ENCODE measurements at places on chromosomes 7 and 10.

- no peak for DNase-seq
Measured at GRCh38 chr10:52172581-52172980, 141.5 kb upstream of the DKK1 start.

DNA sequence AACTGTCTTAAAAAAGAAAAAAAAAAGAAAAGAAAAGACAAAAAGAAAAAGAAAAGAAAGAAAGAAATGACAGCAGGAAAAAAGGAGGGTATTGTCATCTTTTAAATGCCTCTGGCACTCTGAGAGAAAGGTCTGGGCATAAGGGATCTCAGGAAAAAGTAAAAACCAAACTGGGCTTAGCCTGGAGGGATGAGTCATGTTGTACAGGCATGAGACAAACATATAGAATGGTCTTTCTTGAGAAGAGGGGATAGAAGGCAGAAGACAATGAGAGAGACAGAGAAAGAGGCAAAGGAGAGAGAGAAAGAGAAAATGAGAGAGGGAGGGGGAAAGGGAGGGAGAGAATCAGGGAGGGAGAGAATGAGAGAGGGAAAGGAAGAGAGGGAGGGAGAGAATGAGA is 32.3 kb upstream of the KCNMA1 start:
- no peak for DNase-seq

- DNase-seq = no peak
Measured at GRCh38 chr10:103510046-103510685, 16.7 kb downstream of the NEURL1 start.

DNA sequence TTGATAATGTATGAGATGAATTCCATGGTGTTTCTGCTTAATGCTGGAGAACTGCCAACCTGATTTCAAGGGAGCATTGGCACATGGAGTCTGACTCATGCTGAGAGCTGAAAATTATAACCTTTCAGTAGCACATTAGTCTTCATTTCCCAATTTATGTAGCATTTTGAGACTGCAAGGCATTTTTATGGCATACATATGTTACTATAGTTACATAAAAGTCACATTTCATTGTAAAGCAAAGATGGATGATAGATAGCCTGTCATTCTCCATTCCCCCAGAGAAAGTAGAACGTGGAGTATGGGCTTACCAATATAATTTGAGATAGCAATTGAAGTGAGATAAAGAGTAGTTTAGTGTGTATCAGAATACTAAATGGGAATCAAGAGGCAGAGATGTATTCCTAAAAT is 103.1 kb downstream of the SLC16A9 start:
- DNase-seq = no peak

DNA sequence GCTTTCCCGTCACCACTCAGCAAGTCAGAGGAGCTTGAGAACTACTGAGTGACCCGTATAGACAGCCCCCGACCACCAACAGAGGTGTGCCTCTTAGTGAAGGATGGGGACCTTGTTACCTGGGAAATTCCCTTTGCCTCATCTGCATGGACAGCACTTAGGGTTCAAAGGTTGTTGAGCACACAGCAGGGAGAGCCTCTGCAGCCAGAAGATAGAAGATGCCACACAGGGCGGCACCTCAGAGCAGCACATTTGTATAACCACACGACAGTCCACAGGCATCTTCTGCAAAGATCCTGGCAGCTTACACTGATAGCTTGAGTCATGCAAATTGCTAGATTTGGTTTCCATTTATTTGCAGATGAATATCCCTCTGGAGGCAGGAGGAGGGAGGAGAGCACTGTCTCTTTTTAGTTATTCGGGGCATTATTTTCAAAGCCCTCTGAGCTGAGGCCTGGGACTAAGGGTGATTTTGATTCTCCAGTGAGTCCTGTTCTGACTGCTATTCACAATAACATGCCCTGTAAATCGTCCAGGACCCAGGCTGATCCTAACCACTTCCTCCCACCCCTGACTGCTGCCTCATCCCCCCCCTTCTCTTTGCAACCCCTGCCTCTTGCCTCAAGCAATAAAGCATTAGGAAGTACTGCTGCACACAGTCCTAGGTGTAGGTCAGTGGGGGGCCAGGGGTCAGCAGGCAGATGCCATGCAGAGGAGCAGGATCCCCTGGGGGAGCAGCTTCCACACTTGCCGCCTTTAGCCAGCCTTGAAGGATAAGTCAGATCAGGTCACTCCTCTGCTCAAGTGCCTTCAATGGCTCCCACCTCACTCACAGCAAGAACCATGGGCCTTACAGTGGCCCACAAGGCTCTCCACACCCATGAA is 24.6 kb upstream of the INMT start:
- DNase-seq = peak; percentile 17

DNA sequence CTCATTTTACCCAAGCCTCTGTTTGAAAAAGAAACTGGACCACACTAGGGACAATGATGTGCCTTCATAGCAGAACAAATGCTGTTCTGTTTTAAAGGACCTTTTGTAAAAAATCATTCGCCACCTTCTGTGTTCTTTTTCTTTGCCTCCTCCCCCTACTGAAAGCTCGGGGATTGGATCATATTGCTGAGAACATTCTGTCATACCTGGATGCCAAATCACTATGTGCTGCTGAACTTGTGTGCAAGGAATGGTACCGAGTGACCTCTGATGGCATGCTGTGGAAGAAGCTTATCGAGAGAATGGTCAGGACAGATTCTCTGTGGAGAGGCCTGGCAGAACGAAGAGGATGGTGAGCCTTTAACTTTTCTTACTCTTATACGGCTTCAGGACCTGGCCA is 62.2 kb downstream of the POLL start:
- DNase-seq = no peak

DNA sequence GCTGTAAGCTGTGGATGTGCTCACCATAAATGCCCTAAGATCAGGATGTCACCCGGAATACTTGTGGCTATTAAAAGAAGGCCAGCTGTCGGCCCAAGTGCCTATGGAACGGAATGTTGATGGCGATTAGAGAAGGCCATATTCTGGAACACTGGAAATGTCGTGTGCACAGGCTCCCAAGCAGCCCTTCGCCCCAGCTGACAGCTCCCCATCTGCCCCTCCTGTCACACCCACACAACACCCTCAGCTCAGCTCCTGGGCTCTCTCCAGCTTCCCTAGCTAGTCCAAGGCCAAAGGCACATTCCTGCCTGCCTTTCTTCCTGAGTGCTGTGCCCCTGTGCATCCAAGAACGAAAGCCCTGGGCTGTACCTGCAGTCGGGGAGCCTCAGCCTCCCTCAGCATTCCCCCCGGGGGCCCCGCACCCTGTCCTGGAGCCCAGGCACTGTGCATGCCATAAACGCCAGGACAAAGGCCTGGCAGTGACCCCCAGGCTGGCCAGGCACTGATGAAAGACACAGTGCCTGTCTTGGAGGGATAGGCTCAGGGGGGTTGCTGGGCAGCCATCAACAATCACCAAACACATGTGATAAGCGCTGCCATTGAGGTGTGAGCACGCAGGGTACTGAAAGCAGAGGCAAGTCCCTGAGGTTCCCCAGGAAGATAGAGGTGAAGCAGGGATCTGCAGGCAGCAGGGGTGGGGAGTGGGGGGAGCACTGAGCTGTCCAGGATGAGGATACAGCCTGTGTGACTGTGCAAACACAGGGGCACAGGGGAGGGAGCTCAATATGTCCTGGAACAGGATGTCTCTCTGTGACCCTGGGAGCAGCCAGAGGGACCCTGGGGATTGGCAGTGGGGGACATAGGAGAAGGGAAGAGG is 3.7 kb upstream of the LDB3 start:
- DNase-seq = no peak

DNA sequence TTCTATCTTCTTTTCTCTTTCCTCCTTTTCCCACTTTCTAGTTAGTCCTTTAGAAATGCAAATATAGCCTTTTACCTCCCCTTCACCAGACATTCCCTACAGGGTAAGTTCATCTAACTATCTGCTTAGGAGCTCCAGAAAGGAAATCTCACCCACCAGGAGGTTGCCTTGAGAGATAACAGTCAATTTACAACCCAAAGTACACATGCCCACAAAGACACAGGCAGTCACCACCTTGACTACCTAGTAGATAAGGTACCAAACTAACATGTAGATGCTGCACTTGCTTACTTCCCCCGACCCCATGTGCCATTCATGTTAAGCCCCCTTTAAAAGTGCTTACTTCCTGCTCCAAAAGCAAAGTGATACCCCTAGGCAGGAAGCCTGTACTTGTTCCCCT is 12.8 kb upstream of the CREB3L2 start:
- DNase-seq = no peak

DNA sequence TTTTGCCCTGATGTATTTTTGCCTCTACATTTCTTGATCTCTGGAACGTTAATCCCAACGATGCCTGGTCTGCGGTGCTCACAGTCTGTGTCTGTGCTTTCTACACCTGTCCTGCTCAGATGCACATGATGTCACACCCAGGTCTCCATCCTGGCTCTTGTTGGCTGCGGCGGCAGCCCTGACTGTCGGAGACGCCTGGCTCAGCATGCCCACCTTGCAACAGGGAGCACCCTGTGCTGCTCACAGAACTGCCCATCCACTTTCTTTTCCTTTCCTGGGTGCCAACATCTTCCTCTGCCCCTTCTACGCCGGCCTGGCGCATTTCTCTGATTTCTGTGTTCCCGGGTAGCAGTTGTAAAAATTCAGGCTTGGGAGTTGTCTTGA is 106.2 kb downstream of the CUX1 start:
- no peak for DNase-seq

DNA sequence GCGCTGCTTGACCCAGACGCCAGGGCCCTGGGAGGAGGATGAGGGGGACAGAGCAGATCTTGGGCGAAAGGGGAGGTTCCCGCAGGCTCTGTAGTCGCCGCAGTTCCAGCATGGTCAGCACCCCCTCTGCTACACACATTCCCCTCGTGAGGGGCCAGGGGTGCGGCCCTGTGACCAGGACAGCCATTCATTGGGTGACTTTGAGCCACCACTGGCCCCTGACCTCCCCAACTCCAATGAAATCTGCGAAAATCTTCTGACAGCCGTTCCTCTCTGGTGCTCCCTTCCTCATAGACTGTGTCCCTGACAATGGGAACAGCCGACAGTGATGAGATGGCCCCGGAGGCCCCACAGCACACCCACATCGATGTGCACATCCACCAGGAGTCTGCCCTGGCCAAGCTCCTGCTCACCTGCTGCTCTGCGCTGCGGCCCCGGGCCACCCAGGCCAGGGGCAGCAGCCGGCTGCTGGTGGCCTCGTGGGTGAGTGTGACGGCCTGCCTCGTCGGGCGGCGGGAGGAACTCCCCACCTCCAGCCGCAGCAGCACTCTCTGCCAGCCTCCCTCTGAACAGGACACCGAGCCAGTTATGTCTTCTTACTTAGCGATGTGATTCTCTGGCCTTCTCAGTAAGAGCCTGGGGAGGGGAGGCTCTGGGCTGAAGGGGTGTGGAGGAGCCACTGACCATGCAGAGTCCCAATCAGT is 825 bp downstream of the TMEM176A start:
- DNase-seq = no peak

DNA sequence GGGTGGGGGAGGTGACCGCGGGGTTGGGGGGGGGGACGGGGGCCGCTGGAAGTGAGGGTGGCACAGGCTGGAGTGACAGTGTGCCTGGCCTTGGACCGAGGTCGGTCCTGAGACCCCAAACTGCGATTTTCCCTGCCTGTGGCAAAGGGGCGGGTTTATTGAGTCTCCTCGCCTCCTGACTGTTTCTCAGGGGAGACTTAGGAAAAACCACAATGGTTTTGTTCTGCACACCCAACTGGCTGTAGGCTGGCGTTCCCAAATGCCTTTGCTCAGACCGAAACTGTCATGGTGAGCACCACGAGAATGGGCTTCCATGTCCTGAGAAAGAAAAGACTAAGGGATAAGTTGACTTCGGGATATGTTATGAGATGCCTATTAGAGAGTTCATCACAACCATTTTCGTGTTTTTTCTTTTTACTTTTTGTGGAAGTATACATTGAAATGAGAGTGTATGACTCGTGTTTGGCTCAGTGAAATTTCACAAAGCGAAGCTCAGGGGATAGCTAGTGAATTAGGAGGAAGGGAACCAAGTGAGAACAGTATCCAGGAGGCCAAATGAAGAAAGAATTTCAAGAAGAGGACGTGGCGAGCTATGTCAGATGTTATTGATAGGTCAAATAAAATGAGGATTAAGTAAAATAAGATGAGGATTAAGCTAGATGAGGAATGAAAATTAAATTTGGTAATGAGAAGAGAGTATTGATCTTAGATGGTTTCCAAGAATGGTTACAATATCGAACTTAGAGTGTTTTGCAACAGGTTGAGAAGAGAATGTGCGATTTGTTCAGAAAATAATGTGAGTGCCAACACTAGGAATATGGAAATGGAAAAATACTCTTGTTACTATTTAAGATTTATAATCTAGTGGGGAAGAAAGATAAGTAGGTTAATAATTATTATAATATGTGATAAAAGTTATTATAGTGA is 918 bp downstream of the NET1 start:
- DNase-seq = no peak

DNA sequence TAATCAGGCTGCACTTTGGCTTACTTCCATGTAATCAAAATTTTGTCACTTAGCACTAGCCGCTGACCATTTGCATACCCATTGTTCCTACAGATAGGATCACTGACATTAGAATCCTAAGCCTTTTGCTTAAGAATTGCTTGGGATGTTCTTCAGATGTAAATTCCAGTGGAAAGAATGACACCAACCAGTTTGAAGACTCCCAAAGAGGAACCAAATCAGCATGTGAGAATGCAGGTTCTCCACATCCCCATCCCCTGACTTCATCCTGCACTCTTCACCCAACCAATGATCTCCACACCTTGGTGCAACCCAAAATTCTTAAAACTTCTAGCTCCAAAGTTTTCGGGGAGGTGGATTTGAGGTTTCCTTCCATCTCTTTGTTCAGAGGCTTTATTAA is 345.6 kb downstream of the GPAM start:
- DNase-seq = no peak

- DNase-seq = no peak
Measured at GRCh38 chr10:60448246-60448645, 58.6 kb upstream of the ANK3 start.

GRCh38 chr7:88214456-88214855 is 5.4 kb downstream of the SRI start:
- no peak for DNase-seq

- no peak for DNase-seq
Measured at GRCh38 chr10:32419615-32420014, 26.3 kb upstream of the CCDC7 start.

DNA sequence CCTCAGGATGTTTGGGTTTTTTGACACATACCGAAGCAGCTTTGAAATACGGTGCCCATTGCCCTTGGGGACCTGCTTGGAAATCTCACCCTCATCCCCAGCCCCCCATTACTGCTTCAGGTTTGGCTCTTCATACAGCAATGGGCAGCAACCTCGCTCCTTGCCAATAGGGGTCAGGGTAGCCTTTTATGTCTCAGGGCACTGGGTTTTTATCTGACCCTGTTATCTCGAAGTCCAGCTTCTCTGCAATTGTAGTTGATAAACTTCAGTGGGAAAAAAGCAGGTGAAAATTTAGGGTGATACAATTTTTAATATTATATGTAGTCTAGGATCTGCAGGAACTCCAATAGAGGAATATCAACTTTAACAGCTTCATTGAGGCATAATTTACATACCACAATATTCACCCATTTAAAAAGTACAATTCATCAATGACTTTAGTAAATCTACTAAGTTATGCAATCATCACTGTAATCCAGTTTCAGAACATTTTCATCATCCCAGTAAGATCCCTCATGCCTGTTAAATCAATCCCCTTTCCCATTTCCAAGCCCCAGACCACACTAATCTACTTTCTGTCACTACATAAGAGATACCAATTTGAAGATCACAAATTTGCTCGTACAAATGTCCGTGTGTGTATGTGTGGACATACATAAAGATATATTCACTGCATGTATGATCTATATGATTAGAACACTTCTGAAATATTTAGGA is 386.2 kb downstream of the KCNMA1 start:
- no peak for DNase-seq

Measured in T-helper 17 cell (primary cell).